NCI-H2107 (cell line): ENCODE measurements at places on chromosomes 7 and 10.
A peak's percentile ranks its signal among the peaks of the same experiment; 100 is the strongest.

DNA sequence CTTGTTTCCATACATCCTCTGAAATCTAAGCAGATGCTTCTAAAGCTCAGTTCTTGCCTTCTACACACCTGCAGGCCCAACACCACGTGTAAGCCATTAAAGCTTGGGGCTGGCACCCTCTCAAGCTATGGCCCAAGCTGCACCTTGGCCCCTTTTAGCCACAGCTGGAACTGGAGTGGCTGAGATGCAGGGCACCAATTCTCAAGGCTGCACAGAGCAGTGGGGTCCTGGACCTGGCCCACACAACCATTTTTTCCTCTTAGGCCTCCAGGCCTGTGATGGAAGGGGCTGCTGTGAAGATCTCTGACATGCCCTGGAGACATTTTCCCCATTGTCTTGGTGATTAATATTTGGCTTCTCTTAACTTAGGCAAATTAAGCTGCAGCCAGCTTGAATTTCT lies 38.8 kb upstream of the ZMYND11 start:
- no peak for DNase-seq

DNA sequence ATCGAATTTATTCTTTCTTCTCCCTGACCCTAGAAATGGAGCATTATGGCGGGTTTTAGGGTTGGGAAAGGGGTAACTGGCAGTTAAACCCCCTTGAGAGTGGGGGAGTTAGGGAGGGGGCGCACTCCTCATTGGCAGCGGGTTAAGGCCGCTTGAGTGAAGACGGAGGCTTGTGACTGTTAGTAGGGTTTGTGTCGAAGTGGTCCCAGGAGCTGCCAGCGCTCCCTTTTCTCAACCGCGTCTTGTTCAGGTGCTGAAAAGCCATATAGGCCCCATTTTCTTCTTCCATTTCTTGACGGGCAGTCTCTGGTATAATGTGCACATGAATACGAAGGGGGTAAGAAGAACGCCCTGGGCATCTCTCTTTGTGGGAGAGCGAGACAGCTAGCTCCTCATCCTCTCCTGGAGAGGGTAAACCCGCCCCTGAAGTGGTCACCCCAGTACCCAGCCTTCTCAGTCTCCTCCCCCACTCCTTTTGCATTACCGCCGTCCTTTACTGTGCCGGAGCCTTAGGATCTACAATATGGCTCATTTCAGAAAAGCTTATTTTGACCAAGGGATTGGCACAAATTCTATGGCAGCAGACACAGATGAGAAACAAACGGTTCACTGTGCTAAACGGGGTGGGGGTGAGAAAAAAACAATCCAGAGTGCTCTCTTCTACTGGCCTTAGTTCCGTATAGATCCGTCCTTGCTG lies 836 bp downstream of the KMT2E start:
- peak; percentile 16 for DNase-seq

GRCh38 chr10:96283351-96283750 lies 12.0 kb upstream of the BLNK start:
- DNase-seq, result no peak

DNA sequence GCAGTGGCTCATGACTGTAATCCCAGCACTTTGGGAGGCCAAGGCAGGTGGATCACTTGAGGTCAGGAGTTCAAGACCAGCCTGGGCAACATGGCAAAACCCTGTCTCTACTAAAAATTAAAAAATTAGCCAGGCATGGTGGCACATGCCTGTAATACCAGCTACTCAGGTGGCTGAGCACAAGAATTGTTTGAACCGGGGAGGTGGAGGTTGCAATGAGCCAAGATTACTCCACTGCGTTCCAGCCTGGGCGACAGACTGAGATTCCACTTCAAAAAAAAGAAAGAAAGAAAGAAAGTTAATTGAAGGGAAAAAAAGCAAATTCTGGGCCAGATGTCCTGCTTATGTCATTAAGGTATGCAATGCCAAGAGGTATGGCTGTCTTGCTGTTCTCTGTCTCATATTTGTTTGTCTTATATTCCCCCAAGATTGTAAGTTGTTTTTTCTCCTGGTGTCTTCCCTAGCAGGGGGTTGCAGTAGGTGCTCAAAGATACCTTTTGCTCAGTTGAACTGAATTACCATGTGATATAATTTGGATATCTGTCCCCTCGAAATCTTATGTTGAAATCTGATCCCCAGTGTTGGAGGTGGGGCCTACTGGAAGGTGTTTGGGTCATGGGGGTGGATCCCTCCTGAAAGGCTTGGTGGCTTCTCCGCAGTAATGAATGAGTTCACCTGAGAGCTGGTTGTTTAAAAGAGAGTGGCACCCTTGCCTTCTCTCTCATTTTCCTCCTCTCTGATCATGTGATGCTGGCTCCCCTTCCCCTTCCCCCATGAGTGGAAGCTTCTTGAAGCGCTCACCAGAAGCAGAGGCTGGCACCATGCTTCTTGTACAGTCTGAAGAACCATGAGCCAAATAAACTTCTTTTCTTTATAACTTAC lies 60.9 kb downstream of the MYOF start:
- DNase-seq, result no peak

DNA sequence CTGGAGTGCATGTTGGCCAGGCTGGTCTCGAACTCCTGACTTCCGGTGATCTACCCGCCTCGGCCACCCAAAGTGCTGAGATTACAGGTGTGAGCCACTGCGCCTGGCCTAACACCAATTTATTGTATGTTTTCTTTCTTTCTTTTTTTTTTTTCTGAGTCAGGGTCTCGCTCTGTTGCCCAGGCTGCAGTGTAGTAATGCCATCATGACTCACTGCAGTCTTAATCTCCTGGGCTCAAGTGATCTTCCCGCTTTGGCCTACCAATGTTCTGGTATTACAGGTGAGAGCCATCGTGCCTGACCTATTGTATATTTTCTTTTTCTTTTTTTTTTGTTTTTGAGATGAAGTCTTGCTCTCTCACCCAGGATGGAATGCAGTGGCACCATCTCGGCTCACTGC lies 33.8 kb upstream of the UBE2H start:
- DNase-seq, result no peak

- DNase-seq, result no peak
These were observed 218.9 kb downstream of the DOCK4 start for GRCh38 chr7:111987115-111987826.

- DNase-seq, result no peak
These were observed 1.5 kb upstream of the EXOC6 start for GRCh38 chr10:92846854-92847201.

DNA sequence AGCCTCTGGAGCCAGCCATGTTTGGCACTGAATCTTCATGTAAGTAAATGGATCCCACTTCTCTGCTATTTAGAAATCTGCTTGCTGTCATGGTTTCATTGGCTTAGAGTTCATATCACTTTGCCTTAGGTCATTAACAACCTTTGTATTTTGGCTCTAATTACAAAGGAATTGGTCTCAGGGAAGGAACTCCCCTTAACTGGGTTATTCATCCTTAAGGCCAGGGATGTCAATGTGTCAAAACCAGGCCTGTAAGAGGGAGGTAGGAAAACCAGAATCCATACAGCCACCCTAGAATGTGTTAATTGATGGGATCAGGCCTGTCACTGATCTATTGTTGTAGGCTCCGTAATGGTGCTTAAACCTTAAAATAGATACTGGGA lies 67.3 kb downstream of the ST7 start:
- no peak for DNase-seq

GRCh38 chr10:125711110-125711750 lies 8.3 kb upstream of the EDRF1 start:
- no peak for DNase-seq

- no peak for DNase-seq
These were observed 88.3 kb downstream of the CHST15 start for GRCh38 chr10:124005091-124005490.

GRCh38 chr7:77935652-77936348 lies 137.2 kb downstream of the PHTF2 start:
- no peak for DNase-seq

DNA sequence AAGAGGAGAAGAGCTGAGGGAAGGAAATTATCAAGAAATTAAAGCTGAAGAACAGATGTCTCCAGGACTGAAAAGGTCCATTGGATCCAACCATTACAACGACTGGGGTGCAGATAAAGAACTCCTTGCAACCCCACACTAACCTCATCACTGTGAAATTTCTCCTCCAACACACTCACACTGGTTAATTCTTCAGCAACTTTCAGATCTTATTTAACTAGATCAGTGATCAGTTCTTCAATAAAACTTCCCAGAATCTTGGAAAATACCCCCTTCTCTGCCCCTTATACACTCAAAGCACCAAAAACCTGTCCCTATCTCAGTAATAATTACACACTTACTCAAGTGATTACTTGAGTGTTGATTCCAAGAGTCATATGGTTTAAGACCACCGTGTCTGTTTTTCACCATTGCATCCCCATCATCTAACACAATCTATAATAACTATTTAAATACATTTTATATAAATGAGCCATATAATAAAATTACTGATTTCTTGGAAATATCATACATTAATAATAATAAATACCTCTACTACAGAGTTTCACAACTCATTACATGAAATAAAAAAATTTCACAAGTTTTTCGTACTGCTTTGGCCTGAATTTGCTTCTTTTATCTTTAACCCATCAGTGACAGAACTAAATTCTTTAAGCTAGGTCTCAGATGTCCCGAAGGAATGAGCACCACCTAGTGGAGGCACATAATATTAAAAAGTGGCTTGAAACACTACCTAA lies 123.7 kb downstream of the MPP7 start:
- DNase-seq, result no peak

GRCh38 chr10:132878730-132879407 lies 63.5 kb downstream of the CFAP46 start:
- DNase-seq, result no peak

DNA sequence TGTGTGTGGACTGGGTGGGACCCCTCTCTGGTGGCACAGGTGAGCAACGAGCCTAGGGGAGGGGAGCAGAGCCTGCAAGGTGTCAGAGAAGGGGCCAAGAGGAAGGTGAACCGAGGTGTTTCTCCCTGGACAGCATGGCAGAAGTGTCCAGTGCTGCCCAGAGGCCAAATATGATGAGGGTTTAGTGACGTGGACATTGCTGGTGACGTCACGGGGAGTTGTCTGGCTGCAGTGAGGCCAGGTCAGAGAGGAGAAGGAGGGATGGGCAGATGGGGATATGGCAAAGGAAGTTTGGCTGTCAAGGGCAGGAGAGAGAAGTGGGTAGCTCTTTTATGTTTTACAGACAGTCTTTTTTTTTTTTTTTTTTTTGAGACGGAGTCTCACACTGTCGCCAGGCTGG lies 2.6 kb upstream of the ZNF853 start:
- no peak for DNase-seq

DNA sequence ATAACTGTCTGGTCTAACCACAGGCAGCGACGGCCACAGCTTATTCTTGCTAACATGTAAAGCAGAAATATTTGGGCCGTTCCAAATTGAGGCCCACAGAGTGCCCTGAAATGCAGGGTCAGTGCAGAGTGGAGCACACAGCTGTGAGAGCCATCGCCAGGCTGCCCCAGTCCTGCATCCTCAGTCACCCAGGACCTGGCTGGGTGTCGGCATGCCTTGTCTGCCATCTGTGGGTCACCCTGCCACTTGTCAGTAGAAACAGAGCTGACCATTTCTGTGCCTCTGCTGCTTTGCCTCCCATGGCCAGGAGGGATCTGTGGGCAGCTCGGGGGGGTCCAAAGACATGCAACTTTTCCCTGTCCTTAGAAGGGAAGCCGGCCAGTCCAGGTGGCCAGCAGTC lies 57.3 kb upstream of the BTBD16 start:
- DNase-seq, result no peak

- DNase-seq, result no peak
These were observed 77.9 kb downstream of the CTNNA3 start for GRCh38 chr10:67618116-67618515.

DNA sequence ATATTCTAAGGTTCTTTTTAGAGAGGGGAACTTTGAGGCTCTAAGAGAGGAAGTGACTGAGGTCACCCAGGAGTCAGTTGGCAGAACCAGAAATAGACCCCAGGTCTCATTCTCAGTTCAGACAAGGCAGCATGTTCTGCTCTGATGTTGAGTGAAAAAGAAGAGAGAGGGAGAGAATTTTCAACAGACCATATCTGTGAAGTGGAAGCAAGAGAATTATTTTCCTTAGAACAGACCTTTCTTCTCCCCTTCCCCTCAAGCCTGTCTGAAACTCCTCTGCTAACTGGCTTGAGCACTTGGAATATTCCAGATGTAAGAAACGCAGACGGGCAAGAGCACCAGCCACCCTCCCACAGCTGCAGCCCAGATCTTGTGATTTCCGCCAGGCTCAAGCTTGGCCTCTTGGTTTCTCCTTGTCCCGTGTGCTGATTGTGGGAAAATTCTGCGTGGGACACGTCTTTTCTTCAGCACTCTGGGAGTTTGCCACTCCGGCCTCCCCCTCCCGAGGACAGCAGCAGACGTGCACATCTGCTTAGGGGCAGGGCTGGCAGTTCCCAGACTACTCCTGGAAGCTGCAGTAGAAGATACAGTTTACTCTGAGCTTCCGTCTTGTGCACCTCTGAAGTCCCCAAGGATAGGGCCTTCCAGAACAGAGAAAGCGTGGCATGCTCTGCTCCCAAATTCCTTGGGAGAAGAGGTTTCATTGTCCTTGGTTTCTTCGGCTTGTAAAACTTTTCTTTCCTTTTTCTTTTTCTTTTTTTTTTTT lies 22.7 kb upstream of the IKZF1 start:
- DNase-seq, result no peak

DNA sequence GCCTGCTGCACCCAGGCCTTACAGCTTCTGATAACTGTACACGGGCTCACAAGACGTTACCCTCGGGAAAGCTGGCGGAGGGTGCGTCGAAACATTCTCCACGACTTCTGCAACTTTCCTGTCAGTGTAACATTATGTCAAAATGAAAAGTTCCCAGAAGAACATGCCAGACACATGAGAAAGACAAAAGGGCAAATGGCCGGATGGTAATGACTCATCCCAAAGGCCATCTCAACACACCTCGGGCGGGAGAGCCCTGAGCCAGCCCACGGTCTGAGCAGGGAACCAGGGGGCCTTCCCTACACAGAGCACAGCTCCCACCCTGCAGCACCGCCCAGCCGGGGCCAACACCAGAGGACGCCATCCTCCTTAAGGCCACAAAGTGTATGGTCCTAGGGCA lies 118.7 kb downstream of the MAD1L1 start:
- no peak for DNase-seq

GRCh38 chr10:78924319-78925003 lies 144.3 kb upstream of the ZMIZ1 start:
- peak; percentile 25 for DNase-seq

DNA sequence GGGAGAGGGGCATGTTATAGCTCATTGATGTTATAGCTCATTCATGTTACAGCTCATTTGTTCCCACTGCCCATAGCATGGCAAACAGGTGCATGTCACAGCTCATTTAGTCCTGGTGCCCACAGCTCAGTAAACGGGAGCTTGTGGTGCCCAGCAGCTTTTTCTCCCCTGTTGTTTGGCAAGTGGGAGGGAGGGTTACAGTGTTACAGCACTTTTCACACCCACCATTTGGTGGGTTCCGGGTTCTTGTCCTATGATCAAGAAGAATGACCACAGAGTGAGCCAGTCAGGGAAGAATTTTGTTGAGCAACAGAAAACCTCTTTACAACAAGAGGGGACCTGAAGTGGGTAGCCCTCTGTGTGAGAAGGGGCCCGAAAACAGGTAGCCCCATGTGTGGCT lies 162.8 kb upstream of the CSTF2T start:
- DNase-seq, result no peak

- no peak for DNase-seq
These were observed 532.5 kb downstream of the CCSER2 start for GRCh38 chr10:84860855-84861254.
